ENCODE measurements at places on chromosomes 1 and 21.

GRCh38 chr1:237664348-237664747, 226.4 kb downstream of the ZP4 start:
- no peak for DNase-seq

- no peak for DNase-seq
These were observed 32.2 kb downstream of the STUM start for GRCh38 chr1:226580625-226581270.

DNA sequence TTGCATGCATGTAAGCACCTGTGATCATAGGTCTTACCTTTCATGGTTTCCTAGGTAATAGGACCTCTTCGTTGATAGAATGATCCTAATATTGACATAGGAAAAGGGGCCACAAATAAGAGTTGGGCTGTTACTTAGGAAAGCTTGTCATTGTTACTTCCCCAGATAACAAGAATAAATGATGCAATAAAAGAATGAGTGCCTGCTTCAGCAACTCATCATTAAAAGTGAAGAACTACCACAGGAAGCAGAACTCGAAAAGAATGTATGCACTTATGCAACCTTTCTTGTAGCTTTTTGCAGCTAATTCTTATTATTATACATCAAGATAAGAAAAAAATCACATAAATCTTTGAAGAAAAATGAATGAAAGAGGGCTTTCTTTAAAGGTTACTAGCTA, 548.6 kb downstream of the LTN1 start:
- no peak for DNase-seq

GRCh38 chr1:9591669-9592509, 3.2 kb downstream of the TMEM201 start:
- no peak for DNase-seq

DNA sequence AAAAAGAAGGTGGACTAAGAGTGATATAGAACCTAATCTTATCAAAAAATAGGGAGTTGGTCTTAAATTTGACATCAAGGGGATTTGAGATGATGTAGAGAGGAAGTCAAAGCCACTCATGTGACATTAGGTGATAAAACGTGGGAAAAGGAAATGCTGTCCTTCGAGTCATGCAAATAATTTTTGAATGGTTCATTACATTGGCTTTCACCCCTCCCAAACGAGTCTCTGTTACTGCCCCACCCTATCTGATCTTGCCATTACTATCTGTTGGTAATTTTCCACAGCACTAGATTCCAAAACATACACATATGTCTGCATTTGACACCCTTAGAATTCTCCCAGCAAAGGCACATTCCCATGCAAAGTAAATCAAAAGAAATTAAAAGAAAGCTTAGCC, 531.1 kb upstream of the ADAMTS5 start:
- DNase-seq = no peak

- DNase-seq = no peak
These were observed 25.5 kb downstream of the IFNGR2 start for GRCh38 chr21:33428669-33429068.

GRCh38 chr1:44108241-44108640, 10.4 kb upstream of the KLF17 start:
- DNase-seq = no peak

- no peak for DNase-seq
These were observed 36.9 kb upstream of the PADI2 start for GRCh38 chr1:17156108-17156507.

DNA sequence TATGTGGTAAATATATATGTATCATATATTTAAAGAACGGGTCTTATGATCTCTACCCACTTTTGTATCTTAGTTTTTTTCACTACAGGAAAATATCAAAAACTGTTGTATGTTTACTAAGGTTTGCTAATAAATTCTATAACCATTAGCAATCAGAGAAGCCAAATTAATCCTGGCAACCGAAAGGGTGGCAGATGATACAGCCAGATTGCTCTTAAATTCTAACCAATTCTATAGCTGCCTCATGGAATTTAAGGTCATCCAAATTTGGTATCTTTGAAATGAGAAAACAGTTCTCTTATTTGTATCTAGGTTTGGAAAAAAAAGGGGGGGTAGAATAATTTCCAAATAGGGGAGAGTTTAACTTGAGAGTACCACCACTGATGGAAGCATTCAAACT, 591.2 kb downstream of the SMYD3 start:
- DNase-seq = no peak

DNA sequence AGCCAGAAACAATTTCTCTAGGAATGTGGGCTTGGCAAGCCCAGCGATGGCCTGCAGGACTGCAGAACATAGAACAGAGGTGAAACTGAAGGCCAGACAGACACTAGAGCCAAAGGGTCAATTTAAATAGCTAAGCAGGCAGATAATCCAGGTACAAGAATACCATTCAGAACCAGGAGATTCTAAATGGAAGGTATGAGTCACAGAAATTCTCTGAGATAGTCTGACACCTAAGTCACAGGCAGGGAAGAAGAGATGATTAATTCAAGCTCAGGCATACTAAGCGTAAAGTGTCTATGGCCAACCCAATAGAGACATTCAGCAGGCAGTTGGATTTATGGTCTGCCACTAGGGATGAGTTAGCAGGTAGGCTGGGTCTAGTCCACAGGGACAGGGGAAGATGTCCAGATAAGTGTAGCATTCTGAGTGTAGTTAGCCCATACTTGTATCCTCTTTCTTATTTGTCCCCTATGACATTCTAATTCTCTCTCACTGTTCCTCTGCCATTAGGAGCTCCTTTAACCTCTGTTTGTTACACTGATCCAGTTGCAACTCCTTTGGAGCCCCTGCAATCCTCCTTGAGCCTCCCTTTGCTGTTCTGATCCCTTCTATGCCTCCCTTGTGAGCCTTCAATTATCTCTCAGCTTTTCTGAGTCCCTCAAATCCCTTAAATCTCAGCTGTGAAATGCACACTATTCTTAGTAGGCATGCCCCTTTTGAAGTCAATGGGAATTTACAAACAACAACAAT, 383.8 kb downstream of the LMO4 start:
- no peak for DNase-seq

DNA sequence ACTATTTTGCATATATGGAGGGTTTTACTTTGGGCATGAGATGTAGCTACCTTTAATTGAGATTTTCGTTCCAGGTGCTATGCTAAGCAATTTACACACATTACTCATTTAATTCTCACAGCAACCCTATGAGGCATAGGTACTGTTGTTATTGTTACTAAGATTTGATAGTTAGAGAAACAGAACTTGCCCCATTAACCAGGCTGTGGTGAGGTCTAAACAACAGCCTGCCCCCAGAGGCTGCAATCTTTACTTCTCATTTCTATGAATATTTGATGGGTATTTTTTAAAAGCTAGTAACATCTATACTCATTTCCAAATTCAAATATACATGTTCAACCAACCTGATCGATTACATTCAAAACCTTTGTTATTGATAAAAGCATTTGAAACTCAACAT, 155.6 kb downstream of the GALNT2 start:
- DNase-seq = no peak

- DNase-seq = no peak
These were observed 17.5 kb upstream of the MTARC1 start for GRCh38 chr1:220769205-220769604.

DNA sequence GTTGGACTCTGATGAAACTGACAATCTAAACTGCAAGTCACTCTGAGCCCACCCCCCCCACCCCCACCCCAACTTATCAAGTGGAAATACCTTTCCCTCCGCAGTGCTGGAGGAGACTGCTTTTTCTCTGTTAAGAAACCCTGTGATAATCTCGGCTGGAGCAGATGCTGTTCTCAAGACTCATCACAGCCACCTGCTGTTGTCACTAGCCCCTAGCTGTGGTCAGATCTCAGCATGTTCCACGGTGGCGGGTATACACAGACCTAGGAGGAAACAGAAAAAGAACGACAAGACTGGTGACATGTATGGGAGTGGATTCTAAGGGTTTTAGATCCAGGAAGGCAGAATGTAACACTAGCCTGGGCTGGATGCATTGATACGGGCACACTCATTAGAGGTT, 2.3 kb downstream of the ACTL8 start:
- DNase-seq = no peak

DNA sequence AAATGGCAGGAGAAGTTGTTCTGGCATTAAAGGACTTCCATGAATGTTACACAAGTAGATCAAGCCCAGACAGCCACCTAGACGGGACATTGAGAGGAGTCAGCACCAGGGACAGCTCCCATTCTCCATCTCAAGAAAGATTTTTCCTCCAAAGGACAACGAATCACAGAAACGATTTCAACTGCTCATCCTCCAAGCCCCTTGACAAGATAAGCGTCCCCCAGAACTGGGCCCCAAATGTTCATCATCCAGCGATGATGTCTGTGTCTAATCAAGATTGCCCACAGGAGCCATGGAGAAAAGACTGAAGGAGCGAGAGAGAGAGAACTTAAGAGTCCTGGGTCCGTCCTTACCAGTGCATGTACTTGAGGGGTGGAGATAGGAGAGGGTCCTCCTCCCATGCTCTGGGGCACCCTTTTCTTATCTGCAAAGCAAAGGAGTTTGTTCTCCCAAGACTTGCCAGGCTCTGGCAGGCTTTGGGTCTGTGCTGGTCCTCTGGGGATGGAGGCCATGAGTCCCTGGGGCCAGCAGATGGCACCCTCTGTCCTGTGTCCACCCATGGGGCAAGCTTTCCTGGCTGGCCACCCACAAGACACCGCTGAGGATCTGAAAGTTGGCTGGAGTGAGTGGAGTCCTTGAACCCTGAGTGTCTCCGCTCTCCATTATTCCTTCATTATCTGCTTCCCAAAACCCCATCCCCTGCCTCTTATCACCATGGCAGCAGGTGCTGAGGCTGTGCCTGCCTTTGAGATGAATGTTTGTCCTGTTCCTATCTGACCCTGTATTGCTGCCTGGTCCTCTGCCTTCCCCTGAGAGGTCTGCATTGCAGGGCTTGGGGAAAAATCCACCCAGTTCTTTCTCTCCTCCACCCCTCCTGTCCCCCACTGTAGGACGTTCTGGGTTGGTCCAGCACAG, 164.6 kb downstream of the ACTL8 start:
- no peak for DNase-seq

DNA sequence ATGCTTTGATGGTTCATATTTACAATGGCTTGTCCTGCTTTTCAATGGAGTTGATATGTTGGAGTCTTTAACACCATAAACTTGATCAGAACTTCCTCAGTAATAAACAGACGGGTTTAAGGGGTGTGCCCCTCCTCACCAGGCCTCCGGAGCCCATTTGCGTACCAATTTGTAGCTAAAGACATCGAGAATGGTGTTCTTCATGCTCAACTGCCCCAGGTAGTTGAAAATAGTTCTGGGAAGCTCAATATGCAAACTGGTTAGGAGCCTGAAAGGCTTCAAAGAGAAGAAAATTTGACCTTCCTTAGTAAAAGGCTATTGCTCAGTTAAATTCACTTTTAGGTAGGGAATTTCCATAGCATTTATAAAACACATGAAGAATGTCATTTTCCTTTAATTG, 68.1 kb upstream of the RRP15 start:
- no peak for DNase-seq

DNA sequence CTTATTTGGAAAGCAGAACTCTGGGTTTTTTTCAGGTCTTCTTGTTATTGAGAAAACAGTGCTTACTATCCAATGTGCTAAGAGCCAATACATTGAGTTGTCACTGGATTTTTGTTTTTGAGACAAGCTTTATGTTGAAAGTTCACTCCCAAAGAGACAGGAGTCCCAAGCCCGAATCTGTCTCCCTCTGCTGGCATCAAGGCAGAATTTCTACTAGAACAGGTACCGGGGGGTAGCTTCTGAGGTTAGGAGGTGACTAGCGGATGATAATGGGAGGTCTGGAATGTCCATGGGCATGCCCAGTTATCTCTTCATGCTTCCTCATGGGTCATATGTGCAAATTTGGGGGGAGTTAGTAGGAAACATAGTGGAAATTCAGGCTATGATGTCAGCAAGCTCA, 25.1 kb downstream of the ZNF124 start:
- no peak for DNase-seq

- no peak for DNase-seq
These were observed 9.8 kb downstream of the SYTL1 start for GRCh38 chr1:27351541-27352107.

Data from stimulated activated CD8-positive, alpha-beta memory T cell treated with anti-CD3 and anti-CD28 coated beads, Interleukin-12 subunit alpha, Interleukin-12 subunit beta, amount 100 ng/mL, for 4 hours (primary cell).